Ascending aorta (tissue), 2 donors: ENCODE measurements at places on chromosomes 7 and 10.

DNA sequence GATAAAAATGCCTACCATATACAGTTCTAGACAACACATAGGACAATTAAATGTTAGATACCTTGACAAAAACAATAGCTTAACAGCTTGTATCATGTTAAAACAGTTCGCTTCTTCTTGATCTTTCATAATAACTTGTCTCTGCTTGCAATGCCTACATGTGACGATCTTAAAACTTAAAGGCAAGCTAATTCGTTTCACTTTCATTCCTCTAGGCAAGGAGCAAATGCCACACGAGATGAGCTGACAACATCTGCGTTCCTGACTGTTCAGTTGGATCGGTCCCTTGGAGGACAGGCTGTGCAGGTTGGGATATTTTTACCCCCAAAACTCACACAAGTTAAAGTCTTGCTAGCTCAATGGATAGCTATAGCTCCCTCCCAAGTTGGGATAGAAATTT, 51.6 kb upstream of the ARL4A start:
- DNase-seq, result no peak

DNA sequence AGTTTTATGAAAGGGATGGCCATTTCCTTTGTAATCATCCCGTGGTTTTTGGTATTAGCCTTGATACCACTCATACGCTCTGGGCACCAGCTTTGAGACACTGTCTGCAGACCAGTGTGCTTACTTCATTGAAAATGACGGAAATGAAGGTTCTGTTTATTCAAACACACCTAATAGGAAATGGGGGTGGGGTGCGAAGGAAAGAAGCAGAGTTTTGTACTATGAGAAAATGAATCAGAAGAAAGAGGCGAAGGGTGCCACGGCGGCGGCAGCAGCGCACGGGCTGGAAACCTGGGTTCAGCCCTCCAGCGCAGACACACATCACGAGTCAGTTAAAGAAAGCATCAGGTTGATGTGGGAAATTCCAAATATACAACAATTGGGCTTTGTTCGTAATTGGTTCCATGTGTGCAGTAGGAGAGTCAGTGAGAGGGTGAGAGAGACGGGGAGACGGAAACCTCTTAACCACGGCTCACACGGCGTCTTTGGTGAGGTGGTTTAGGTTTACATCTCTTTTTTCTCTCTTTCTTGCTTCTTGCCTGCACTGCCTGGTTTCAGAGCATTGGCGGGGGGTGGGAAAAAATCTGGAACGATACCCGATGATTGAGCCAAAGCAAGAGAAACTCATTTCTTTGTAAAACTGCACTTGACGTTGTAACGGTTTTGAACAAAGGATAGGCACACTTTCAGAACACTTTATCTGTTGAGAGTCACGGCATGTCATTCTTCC, 321.2 kb downstream of the FRMD4A start:
- DNase-seq, result no peak

- DNase-seq, result no peak
Observed at GRCh38 chr10:58240531-58240930, 27.2 kb downstream of the IPMK start.

GRCh38 chr7:124101173-124101768, 68.4 kb upstream of the TMEM229A start:
- DNase-seq, result no peak

DNA sequence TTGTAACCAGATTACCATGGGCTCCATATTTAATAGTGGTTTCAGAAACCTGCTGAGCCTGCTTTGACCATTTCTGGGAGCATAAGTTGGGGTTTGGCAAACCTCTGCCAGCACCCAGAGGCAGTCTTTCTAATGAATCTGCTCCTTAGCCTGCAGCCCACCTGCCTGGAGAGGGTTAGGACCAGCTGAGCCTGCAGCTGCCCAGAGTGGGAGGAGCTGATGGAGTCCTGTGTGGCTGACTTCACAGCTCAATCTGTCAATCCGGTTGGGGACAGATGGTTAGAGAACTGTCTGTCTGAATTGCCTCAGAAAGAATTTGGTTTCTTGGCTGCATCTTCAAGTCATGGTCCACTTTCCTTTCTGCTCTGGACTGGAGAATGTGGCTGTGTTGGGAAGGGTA, 444.6 kb downstream of the NRG3 start:
- DNase-seq, result no peak

DNA sequence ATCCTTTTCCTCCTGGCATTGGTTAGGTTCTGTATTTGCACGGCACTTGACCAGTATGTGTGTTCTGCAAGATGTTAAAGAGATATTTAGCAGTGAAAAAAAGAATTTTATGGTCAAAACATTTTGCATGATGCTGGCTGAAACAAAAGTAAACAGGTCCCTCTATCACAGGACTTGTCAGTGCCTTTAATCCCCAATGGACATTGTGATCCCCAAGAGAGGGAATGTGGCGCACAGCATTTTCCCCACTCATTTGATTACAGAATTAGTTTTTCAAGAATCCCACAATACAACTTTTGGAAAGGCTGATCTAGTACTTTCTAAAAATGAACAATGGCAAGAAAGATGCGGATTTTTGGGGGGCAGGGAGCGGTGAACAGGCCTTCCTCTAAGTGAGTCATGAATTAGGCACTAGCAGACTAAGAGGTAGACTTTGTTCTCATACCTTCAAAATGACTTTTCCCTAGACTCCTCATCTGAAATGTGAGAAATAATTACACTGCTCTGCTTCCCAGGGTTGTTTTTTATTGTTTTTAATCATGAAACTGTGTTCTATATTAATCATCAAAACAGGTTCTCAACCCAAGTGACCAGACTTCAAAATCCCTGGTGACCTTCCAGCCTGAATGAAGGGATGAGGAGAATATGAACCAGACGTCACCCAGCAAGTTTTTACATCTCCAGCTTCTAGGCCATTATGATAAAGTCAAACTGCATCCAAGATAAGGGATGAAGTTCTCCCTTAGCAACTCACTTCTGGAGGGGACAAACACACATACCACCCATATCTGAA, 8.6 kb downstream of the FBXW4 start:
- no peak for DNase-seq

- no peak for DNase-seq
Observed at GRCh38 chr7:92735707-92736106, 100.7 kb downstream of the CDK6 start.

- no peak for DNase-seq
Observed at GRCh38 chr7:84914598-84914997, 272.3 kb downstream of the SEMA3D start.

DNA sequence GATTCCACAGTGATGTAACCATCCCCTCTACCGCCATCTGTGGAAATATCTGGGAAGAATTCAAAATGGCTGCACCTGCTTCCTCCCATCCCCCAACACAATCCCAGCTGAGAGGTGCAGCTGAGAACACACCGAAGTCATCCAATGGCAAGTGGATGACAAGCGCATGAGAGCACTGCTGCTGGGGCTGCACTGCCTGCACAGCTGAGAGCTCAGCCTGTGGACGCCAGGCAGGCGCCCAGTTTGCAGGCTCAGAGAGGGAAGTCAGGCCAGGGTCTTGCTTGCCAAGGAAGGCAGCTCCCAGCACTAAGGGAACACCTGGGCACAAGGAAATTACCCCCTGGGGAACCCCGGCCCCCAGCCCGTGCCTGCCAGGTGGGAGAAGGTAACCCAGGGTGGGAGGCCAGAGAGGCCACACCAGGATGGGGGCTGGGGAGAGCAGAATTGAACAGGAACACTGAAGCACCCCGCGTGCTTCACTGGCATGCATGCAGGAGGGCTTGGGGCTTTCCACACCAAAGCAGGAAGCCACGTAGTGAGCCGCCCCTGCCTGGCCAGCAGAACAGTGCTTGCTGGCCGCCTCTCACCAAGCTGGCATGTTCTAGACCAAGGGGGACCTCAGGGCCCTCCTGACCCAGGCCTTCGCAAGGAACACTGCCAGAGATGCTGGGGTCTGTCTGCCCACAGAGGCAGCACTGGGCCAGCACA, 46.2 kb downstream of the FAM53B start:
- DNase-seq, result no peak

DNA sequence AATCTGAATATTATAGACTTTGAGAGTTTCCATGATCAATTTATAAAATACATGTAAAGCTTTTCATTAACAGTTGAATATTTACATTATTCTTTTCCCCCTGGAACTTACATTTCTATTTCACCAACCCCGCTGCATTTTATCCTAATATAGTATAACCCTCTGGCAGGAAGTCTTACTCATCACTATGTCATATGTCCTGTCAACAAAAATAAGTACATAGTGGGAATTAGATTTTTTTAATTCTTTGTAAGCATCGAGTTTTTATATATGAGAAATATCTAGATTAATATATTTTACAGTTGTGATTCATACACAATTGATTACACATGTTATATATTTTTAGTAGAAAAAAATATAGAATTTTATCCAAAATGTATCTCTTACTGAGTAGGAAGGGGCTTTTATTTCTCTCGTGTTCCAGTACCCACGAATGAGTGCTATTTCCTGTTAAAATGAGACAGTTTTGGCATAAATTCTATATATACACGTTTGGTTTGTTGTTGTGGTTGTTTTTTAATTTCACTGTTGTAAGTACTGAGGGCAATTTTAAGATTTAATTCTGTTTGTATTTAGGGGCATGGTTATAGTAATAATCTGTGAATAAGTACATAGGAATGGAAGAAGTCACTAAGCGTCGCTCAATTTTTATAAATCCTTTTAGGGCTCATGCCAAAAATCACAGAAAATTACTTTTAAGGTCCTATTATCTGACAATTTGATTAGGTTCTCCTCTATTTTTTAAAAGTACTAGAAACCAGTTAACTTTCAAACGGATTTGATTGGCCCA, 87.1 kb downstream of the HECW1 start:
- DNase-seq, result no peak

- DNase-seq, result no peak
Observed at GRCh38 chr7:38628630-38629385, 2.4 kb downstream of the AMPH start.

DNA sequence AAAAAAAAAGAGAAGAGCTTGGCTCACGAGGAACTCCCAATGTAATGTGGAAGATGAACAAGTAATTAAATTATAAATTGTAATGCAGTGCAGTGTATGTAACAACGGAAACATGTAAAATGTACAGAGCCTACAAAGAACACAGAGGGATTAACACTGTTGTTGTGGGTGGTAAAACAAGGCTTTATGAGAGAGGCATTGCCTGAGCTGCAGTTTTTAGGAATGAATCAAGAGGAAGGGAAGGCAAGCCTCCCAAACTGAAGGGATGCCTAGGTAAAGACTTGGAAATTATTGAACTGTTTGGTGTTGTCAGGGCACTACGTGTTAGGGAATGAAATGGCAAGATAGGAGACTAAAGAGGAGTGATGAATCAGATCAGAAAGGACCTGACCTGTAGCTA, 213.7 kb downstream of the HTR7 start:
- DNase-seq, result no peak

DNA sequence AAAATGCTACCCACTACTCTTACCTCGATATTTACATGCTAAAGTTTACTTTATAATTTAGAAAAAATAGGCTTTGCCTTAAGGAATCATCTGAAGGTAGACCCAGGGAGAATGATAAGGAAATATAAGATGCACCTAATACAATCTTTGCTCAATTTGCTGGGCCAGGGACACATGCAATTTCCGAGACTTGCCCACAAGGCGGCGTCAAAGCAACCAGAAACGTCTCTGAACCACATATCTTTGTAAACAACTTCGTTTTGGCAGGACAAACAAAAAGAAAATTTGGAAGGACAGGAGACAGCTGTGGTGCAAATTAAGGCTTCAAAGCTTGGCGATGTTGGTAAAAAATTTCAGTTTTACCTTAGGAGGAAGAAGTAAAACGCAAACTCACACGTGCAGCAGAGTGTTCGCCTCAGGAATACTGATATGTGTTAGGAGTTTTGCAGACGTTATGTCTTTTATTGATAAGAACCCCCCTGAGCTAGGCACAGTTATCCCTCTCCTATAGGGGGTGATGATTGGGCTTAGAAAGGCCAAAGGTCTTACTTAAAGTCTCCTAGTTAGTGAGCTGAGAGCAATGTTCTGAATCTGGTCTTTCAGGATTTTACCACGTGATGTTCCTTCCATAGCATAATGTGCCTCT, 134.3 kb downstream of the PRKCQ start:
- no peak for DNase-seq

- DNase-seq, result no peak
Observed at GRCh38 chr7:152504367-152504766, 68.6 kb upstream of the KMT2C start.

DNA sequence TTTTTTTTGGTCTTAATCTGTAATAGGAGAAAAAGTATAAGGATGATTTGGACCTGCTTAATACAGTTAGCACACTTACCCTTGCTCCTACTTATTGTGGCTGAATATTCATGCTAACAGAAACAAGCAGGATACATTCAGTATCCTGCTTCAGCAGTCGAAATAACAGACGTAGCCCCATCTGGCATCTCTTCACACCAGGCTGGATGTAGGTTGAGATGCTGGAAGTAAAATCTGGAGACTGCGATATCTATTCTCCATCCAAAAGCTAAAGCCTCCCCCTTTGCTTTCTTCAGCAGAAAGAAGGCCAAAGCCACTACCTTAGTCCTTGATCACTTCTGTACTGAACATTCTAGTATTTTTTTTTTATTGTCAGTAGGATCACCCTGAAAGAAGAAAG, 537.4 kb downstream of the AUTS2 start:
- DNase-seq, result no peak

GRCh38 chr10:112858986-112859651, 90.9 kb upstream of the TCF7L2 start:
- DNase-seq, result no peak

GRCh38 chr7:47746468-47746867, 164.6 kb upstream of the TNS3 start:
- DNase-seq, result no peak

GRCh38 chr10:111739125-111739873, 444.3 kb downstream of the GPAM start:
- no peak for DNase-seq

- DNase-seq, result no peak
Observed at GRCh38 chr10:103147645-103148044, 45.4 kb downstream of the NT5C2 start.

- no peak for DNase-seq
Observed at GRCh38 chr10:107732045-107732444, 567.5 kb upstream of the SORCS1 start.

DNA sequence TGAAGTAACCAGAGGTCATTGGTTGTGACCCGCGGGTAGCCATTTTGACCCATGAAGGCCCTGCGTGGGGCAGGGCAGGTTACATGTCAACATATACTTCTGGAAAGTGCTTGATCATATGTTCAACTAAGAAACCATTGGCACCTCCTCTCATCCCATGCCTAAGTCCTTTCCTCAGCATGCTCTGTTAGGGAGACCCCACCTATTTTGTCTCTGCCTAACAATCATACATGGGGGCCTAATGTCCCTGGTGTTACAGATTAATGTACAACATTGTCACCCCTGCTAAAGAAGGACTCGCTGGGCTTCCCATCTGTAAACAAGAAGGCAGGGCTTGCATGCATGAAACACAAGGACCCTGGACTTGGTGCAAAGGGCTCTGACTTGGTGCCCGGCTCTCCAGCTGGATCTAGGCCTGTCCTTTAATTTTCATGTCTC, 133.7 kb upstream of the TNS3 start:
- no peak for DNase-seq

- no peak for DNase-seq
Observed at GRCh38 chr7:110448918-110449317, 642.0 kb upstream of the LRRN3 start.

- no peak for DNase-seq
Observed at GRCh38 chr10:63155388-63156020, 22.4 kb downstream of the NRBF2 start.
